ENCODE measurements at places on chromosomes 2 and 18.

DNA sequence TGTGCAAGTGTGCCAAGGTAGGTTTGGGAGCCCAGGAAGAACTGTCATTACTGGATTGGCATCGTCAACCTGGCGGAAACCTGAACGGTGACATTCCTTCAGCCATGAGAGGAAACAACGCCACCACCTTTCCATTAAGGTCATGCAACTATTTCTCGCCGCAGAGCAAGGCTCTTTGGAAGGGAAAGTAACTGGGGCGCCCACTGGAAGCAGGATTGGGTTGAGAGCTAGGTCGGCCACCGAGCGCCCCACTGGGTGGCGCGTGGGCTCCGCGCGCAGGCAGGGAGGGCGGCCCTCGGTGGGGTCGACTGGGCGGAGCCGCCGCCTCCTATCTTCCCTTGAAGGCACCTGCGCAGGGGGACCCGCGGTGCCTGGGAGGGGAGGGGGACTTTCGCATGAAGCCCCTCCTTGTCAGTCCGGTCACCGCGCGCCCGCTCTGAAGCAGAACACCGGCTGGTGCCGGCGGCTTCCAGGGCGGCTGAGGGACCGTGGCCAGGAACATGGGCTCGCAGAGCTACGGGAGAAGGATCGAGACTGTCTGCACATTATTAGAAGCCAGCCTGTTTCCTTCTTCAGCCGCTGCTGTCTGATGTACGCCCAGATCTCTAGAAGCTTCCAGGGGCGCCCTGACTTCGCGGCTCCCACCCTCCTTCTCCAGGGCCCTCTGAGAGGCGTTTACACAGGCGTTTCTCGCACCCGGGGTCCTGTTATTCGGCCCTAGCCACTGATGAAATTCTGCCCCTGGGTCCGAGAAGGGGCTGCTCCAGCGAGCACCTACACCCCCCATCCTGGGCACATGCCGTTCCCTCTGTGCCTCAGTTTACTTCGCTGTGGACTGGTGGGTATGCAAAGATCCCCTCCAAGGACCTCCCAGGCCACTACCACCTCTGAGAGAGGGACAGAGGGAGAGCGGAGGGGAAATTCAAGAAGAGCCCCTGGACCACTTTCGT, 27.3 kb upstream of the MAL start:
- no peak for DNase-seq

DNA sequence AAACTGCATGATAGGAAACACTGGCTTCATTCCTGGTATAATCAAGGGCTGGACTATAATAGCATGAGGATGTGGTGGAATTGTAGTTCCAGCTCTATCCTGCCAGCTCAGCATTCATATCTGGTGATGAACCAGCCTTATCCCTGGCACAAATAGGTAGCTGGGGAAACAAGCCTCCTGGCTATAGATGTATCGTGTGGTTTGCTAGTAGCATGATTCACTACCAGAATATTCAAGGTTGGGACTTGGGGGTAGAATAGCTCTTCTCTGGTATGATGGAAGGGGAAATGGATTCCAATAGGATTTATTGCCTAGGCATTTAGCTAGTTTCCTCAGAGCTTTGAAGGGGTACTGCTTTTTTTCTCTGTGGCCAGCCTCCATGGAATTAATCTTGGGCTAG, 532.8 kb downstream of the FBXO15 start:
- DNase-seq: no peak

- peak; percentile 34 for DNase-seq
Measured at GRCh38 chr18:32049393-32050171, 31.0 kb downstream of the RNF125 start.

DNA sequence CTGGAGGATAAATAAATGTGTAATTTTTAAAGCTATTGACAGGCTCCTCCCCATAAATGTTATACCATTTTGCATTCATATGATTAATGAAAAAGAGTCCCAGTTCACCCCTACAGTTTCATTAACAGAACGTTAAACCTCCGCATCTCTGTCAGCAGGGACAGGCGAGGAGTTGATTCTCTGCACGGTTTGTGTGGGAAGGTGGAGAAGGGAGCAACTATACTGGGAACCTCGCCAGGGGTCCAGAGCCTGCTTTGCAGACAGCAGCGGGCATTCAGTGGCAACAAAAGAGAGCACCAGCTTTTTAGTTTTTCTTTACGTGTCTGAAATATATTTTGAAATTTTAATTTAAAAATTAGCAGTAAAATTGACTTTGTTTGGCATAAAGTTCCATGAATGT, 101.4 kb downstream of the FARSB start:
- DNase-seq: no peak

GRCh38 chr2:187264612-187265011, 183.4 kb downstream of the CALCRL start:
- no peak for DNase-seq
